LHCN-M2 (cell line): ENCODE measurements at places on chromosomes 1 and 21.

DNA sequence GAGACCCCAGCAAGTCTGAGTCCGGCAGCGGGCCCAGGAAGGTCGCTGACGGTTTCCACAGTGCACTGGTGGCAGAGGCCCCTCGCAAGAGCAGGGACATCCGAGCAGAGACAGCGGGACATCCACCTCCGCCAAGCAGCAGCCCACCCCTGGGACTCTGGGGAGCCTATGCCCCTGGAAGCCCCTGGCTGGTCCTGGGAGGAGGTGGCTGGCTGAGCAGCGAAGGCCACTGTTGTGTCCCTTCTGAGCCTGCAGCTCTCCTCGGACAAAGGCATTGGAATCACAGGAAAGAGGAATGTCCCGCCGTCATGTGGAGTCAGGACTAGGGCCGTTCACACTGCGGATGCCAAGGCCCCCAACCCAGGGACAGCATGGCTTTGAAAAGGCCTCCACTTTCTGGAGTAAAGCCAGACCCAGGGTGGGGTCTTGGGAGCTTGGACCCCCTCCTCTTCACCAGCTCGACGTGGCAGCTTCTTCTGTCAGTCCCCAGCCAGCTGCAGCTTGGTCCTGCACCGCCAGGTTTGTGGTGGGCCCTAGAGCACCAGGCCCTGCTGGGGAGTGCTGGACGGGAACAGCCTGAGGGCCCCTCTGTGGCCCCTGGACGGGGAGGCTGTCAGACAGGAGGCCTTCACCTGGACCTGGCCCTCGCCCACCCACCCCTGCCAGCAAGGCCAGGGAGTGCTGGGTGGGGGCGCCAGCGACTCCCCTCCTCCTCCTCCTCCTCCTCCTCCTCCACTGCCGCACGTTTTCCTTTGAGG lies 1.4 kb downstream of the MEGF6 start:
- DNase-seq: no peak

GRCh38 chr1:44631647-44632539 lies 42.4 kb downstream of the TMEM53 start:
- DNase-seq: peak; percentile 86

- DNase-seq: peak; percentile 46
Observed at GRCh38 chr1:209367061-209367772, 216.3 kb upstream of the CAMK1G start.

DNA sequence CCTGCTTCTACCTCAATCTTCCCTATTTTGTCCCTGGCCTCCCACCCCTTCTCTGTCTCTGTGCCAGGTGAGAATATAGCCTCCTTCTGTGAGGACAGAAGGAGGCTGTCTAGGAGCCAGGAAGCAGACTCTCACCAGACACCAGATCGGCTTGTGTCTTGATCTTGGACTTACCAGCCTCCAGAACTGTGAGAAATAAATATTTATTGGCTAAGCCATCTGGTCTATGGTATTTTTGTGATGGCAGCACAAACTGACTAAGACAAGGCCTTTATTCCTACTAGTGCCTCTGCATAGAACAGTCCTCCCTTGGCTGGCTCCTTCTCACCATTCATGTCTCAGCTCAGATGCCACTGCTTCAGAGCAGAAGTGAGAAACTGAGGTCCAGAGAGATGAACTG lies 1.9 kb downstream of the GPN2 start:
- DNase-seq: no peak

- no peak for DNase-seq
Observed at GRCh38 chr1:218874801-218875400, 298.8 kb upstream of the LYPLAL1 start.

DNA sequence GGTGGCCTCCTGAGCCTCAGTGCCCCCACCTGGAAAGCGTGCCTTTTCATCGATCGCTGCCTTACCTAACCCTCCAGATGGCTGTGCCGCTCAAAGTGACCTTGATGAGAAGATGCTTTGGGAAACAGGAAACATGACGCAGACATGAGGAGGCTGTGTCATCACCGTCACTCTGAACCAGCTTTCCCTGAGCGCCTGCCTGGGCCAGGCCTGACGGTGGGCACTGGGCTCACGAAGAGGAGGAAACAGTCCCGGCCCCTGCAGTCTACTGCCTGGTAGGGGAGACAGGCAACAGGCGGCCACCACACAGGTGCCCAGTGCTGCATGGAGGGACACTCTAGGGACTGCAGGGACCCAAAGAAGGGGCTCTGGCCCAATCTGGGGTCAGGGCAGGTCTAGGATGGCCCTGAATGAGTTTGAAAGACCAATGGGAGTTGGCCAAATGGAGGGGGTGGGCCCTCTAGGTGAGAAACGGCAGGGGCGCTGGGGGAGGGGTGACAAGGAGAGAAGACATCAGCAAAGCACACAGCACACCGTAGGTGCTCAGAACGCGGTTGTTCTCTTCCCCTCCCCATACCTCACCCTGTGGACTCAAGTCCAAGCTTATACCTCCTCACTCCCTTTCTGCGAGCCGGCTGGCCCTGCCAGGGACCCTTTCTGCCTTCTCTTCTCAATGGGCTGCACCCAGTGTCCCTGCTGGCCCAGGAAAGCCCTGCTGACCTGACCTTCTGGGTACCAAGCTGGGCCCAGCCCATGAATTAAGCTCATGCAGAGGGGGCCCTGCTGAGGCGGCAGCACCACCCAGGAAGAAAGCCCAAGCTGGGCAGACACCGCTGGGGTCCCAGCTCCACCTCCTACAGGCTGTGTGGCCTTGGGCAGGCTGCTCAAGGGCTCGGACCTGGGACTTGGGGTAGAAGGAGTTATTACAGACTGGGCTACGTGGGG lies 44.9 kb downstream of the GLIS1 start:
- no peak for DNase-seq
